Bronchial epithelial cell (primary cell): ENCODE measurements at places on chromosomes 1 and 21. TPM values are rescaled to one million over a fixed set of nuclear protein-coding genes. Genes with fewer than 3 reads are reported as not detected.

PRMT6 gene
- 8.2 and 11.3 TPM in 2 replicates for total RNA-seq

MAP3K21 gene
- total RNA-seq, result 6.6 and 6.9 TPM in 2 replicates

BOLA1 gene
- 17.6 and 22.9 TPM in 2 replicates for total RNA-seq

- no peak for DNase-seq
These were observed 18.7 kb downstream of the FAAP20 start for GRCh38 chr1:2175681-2176454.

- no peak for DNase-seq
These were observed 25.8 kb upstream of the KIF21B start for GRCh38 chr1:201049248-201049831.

DNA sequence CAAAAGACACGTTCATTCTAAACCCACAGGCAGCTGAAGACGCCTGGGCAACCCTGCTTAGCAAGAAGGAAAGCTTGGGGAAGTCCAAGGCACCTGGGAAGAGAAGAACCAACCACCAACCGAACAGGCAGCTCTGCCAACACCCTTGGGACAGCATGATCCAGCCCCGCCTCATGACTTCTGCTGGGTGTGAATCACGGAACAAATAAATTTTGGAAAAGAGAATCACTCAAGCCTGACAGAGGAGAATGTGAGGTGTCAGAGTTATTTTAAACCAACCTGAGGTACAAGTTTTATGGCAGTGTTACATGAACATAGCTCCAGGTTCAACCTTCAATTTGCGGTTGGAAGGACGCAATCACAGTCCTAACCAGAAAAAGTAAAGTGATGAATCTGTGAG is 10.0 kb upstream of the PADI4 start:
- DNase-seq, result peak; percentile 77

- no peak for DNase-seq
These were observed 1230.7 kb upstream of the NCAM2 start for GRCh38 chr21:19767546-19767945.
